A549 treated with Mapracorat at 1 μM for 4 hours (cell line): ENCODE measurements at places on chromosomes 4 and X. TPM values are rescaled to one million over a fixed set of nuclear protein-coding genes. Genes with fewer than 3 reads are reported as not detected.

Gene HERC3
- total RNA-seq = 5.5 to 9.6 TPM (median 8.4 TPM) in 5 replicates

Gene NIPAL1
- total RNA-seq = 0.71 to 0.92 TPM (median 0.81 TPM) in 5 replicates

Gene DIPK2B
- total RNA-seq = not detected in 5 replicates

Gene RP2
- 7.5 to 11.4 TPM (median 10.6 TPM) in 5 replicates for total RNA-seq

Gene CSAG3
- total RNA-seq = not detected in 5 replicates
